Stimulated activated CD4-positive, alpha-beta T cell treated with anti-CD3 and anti-CD28 coated beads, Interleukin-2, amount 100 ng/mL, for 4 hours (primary cell): ENCODE measurements at places on chromosomes 1 and 21.

- DNase-seq = no peak
Measured at GRCh38 chr1:236484310-236484971, 39.3 kb upstream of the LGALS8 start.

DNA sequence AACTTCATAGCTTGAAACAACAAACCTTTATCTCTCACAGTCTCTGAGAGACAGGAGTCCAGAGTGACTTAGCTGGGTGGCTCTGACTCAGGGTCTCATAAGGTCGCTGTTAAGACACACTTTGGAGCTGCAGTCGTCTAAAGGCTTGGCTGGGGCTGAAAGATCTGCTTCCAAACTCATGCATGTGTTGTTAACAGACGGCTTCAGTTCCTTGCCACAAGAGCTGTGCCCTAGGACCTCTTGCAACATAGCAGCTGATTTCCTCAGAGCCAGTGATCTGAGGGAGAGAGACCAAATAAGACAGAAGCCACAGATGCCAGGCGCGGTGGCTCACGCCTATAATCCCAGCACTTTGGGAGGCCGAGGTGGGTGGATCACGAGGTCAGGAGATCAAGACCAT lies 176.8 kb downstream of the DISC1 start:
- no peak for DNase-seq

DNA sequence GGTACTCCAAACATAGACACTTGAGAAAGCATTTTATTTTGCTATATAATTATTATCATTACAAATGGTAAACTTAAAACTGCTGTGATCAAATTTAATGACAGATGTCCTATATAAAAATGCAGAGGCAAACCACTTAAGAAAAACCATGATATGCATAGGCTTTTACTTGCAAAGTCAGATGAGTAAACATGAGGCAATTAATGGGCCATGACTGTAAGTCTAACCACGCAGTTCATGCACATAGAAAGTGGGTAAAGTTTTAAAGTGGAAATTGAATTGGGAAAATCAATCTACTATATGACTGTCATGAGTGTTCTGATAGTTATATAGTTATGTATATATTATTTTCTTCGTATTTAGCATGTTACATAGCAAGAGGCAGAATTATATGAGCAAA lies 219.2 kb downstream of the PTPRC start:
- no peak for DNase-seq

GRCh38 chr1:159197561-159198557 lies 6.8 kb upstream of the ACKR1 start:
- no peak for DNase-seq

DNA sequence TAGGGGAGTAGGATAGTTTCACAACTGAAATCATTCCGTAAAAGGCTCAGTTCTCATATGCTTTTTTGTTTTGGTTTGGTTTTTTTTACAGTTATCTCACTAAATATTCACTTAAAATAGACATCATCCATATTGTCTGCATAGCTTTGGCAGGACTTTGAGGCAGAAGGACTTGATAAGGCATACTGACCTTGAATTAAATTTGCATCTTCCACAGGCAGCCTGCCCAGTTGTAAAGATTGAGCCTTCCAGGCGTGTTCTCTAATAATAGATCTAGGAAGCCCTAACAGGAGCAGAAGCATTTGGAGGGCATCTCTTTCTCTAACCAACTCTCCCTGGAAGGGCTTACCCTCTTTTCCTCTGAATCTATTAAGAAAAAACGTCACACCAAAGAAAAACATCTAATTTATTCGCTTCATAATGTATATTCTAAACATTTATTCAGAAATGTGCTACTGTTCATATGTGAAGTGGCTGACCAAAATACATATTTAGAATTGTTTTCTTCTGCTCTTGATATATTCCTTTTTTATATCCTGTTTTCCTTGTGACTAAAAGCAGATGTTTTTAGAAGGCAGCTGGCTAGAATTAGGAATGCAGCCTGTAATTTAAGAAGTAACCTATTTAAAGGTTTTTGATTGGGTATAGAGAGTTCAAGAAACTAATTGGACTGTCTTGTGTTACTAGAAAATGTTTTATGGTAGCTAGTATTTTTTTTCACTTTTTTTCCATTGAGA lies 20.2 kb downstream of the DESI2 start:
- DNase-seq = no peak

GRCh38 chr1:3858231-3858981 lies 1.1 kb downstream of the DFFB start:
- DNase-seq = no peak

DNA sequence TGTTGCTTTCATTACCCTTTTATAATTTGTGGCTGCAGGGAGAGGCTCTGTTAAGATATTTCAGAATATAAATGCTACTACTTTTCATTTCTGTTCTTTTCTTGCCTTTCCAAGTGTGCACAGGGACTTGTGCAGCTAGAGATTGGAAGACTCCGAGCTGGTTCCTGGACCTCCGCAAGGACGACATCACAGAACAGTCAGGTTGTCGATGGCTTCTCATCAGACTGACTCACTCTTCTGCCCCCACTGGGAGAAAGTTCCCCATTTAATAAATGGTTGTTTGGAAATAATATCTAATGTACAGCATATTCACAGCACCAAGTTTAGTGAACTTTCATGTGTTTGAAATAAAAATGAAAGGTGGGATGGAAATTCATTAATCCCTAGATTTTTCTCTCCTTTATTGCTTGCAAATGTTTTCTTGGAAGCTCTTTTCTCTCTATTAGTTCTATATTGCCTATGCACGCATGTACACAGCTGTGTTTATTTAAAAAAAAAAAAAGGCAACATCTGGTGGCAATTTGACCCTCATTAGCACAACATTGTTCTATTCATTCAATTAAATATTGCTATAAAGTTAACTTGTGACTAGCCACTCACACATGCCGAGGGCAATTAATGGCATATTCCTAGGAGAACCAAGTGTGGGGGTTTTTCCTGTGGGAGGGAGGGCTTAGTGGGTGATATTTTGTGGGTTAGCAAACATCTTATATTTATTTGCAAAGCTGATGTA lies 77.5 kb upstream of the L1TD1 start:
- DNase-seq = no peak

- no peak for DNase-seq
Measured at GRCh38 chr1:68497358-68497698, 446 bp upstream of the DEPDC1 start.

- DNase-seq = no peak
Measured at GRCh38 chr1:171217658-171218443, 30.4 kb upstream of the FMO1 start.
